ENCODE measurements at places on chromosomes 4 and X.

DNA sequence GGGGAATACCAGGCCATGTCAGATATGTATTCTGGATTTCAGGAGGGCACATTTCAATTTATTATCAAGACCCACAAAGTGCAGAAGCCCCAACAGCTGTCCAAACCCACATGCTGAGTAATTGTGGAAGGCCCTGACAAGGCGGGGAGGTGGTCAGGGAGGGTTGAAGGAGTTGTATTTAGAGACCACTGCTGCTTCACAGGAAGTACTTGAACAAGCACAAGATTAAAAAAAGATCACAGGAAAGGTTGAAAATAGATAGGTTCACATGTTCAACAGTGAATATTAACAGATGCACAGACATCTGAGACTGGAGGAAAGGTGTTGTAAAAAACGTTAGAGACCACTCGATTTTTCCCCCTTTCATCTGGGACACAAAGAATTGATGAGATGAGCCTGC, 17.9 kb downstream of the ATP8A1 start:
- no peak for DNase-seq

DNA sequence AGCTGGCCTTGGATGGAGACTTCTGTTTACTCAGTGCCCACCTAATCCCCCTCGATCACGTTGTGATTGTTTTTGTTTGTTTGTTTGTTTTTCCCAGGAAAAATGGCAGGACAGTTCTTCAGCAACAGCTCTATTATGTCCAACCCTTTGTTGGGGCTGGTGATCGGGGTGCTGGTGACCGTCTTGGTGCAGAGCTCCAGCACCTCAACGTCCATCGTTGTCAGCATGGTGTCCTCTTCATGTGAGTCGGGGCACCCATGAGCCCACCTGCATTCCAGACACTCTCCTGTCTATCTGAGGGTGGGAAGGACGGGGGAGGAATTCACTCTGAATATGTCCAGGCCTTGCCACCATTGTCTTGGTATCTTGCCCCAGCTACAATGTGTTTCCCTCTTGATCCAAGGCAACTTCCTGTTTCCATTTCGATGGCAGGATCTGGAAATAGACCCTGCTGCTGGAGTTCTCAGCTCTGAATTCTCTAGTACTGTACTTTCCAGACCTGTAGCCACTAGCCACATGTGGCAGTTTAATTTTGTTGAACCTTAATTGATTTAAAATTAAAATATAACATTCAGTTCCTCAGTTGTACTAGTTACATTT, 10.5 kb downstream of the SLC34A2 start:
- DNase-seq = no peak

DNA sequence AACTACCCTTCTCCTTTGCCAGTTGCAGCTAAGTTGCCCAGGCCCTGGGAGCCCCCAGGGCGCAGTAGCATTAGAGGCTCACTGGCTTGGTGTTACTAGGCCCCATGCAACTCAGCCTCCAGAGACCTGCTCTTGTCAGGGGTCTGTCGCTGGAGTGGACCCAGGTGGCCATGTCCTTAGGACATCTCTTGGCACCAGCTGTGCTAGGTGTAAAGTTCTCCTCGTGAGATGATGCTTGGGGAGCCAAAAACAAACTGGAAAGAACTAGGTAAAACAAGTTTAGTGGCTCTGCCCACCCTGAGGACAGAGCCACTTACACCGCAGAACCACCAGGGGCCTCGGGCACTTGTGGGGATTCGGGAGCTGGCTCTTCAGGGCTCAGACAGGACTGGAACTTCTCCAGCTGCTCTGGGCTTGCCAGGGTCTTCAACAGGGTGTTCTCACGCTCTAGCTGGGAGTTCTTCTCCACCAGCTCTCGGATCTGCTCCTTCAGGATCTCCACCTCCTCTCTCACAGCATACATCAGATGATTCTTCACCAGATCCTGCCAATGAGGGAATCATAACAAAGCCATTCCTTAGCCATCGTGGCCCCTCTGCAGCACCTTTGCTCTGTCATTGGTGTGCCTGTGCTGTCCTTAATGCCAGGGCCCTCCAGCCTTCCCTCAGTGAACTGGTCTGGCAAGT, 61.2 kb downstream of the TSC22D3 start:
- DNase-seq = no peak

DNA sequence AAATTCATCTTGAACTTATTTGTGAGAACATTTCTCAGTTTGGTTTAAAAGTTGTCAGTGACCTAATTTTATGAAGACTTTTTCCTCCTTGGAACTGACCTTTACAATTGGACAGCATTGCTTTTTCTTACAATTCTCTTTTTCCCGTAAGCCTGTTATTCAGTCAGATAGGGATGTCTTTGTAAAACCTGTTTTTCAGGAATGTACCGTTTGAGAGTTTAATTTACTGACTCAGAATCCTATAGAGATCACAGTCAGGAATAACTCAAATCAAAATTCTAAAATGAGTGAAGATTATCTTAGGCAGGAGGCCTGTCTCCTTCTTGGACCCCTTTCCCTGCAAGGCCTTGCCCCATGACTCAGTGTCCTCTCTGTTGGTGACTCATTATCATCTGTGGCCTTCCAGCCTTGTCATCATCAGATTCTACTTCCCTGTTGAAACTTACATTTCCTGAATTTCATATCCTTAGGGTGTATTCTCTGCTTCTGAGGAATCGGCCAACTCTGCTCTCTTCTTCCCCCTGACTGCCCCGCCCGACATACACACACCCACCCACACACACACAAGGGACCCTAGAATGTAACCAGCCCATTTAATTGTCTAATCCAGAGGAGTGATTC, 99.8 kb downstream of the ARHGAP10 start:
- DNase-seq = no peak

GRCh38 chr4:154478128-154478527, 13.5 kb downstream of the DCHS2 start:
- DNase-seq = no peak

DNA sequence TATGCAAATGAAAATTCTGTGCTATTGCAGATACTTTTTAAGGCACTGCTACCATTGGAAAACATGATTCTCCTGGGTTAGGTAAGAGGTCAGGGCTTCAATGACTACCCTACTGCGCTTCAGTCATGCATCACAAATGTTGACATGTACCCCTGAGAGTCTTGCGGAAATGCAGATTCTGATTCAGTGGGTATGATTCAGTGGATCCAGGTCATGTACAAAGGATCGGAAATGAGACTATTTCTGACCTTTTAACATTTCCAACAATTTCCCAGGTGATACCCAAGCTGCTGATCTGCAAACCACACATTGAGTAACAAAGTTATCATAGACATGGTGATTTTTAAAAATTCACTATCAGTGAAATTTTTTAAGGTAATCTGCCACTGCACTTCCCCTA, 62.6 kb downstream of the DDX53 start:
- no peak for DNase-seq
